ENCODE measurements at places on chromosomes 16 and 17.

DNA sequence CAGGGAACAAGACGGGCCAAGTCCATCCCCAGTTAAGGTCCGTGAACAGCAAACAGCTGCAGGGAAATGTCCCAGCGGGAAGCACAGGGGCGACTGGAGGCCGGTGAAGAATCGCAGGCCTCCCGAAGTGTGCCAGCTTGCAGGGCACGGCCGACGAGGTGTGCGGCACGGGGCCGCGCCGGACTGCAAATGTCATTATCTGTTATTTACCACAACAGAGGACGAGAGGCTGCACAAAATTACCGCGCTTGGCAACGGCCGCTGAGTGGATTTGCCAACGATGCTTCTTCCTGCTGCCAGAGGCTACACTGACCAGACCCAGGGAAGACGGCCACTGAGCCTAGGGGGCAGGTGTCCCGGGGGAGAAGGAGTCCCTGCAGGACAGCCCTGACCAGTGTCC lies 53.1 kb downstream of the RPH3AL start:
- no peak for DNase-seq

DNA sequence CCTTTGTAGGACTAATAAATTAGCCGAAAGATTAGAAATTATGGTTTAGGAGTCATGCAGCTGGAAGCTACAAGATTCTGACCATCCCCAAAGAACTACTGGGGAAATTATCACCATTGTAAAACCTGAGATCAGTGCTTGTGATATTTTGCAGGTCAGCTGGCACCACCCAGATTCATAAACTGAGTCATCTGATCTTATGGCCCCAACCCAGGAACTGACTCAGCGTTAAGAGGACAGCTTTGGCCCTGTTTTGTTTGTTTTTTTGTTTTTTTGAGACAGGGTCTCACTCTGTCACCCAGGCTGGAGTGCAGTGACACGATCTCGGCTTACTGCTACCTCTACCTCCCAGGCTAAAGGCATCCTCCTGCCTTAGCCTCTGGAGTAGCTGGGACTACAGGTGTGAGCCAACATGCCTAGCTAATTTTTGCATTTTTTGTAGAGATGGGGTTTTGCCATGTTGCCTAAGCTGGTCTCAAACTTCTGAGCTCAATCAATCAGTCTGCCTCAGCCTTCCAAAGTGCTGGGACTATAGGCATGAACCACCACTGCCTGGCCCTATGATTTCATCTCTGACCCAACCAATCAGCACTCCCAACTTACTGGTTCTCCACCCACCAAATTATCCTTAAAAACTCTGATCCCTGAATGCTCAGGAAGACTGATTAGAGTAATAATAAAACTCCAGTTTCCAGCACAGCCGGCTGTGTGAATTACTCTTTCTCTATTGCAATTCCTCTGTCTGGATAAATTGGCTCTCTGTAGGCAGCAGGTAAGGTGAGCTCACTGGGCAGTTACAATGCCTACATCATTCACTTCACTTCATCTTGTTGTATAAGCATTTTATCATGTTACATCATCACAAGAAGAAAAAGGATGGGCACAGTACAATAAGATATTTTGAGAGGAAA lies 79.4 kb upstream of the KSR1 start:
- no peak for DNase-seq

GRCh38 chr16:13070268-13070667 lies 168.9 kb downstream of the SHISA9 start:
- DNase-seq: no peak

DNA sequence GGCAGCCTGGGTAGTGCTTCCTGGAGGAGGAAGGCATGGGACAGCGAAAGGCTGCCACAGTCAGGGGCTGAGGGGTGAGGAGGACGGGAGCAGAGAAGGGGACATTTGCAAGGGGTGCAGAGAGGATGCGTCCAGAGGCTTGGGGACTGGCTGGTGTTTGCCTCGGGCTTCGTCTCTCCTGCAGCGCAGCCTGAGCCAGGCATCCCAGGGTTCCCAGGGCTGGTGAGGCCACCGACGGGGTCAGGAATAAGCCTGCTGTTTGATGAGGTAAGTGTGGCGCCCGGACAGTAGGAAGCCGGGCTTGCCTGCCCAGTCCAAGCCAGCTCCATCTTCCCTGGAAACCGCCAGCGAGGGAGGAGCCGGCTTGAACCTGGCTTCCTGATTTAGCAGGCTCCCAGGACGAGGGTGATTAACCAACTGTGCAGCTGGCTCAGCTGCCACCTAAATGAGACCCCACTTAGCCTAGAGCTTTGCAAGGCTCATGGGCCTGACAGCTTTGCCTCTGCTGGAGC lies 47.8 kb downstream of the PITPNM3 start:
- DNase-seq: no peak

GRCh38 chr17:40075201-40075941 lies 12.6 kb downstream of the THRA start:
- no peak for DNase-seq

DNA sequence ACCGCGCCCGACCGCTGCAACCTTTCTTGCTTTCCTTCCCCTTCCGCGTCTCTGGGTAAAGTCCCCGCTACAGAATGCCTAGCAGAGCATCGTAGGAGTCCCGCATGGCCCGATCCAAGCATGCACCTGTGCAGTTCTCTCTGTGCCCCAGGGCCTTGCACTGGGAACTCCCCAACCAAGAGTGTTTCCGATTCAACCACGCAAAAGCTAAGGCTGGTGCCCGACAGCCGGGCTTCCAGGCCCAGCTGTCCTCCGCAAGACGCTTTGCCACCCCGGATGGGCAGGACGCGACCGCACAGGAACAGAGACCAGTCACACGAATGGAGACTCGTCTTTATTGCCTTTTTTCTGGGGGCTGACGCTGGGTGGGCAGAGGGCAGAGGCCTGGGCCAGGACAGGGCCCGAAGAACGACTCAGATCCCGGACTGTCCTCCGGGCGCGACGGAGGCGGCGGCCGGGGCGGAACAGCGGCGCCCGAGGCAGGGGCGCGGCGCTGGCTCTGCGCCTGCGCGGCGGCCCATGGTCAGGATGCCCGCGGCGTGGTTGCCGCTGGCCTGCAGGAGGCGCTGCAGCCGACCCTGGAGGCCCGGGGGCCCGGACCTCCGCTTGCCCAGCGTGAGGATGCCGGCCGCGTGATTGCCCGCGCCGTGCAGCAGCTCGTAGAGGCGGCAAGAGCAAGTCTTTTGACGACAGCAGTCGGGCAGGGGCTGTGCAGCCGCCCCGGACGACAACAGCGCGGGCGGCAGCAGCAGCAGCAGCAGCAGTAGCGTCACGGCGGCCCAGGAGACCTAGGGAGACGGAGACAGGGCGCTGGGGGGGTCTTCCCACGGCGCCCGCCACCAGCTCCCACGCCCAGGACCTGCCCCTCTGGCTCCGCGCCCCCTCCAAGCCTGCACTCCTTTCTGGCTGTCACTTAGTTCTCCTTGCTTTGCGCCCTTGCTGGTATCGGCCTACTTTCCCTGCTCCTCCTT lies 1.2 kb downstream of the HCRT start:
- no peak for DNase-seq

GRCh38 chr17:62675260-62675659 lies 47.8 kb downstream of the MRC2 start:
- no peak for DNase-seq

GRCh38 chr16:48505705-48506104 lies 104.3 kb downstream of the N4BP1 start:
- DNase-seq: no peak

- DNase-seq: peak; percentile 32
Observed at GRCh38 chr16:5064915-5065314, 841 bp downstream of the C16orf89 start.

- DNase-seq: no peak
Observed at GRCh38 chr17:21512307-21513011, 136.3 kb downstream of the KCNJ12 start.

DNA sequence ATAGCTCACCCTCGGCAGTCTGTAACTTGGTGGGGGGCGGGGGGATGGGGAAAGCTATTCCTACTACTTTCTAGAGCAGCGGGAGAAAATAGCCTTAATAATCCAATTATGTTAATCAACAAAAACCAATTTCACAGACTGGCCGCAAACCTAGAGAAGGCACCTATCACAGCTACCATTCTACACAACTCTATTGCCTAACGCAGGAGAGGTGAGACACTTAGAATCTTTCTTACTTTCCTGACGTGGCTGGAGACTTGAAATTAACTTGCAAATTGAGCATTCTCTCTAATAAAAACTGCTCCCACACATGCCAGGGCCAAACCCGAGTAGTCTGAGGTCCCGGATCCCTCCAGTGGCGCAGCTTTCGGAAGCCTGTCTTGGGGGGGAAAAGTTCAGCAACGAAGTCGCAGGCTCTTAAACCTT lies 794 bp downstream of the SMG6 start:
- DNase-seq: no peak

DNA sequence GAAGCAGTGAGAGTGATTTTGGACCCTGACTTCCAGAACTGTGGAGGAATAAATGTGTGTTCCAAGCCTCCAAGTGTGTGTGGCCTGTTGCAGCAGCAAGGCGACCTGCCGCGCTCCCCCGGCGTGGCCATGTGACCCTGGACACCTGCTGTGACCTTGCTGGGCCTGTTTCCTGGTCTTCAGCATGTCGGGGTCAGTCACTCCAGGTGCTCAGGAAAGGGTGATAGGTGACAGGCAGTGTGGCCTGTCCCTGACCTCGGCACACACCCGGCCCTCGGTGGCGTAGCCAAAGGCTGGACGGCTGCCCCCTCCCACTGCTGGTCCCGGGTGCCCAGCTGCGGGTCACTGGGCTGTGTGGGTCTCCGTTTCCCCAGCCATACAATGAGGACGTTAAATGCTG lies 31.8 kb upstream of the ZNF469 start:
- DNase-seq: no peak

GRCh38 chr17:69424287-69425041 lies 10.0 kb downstream of the MAP2K6 start:
- DNase-seq: no peak

DNA sequence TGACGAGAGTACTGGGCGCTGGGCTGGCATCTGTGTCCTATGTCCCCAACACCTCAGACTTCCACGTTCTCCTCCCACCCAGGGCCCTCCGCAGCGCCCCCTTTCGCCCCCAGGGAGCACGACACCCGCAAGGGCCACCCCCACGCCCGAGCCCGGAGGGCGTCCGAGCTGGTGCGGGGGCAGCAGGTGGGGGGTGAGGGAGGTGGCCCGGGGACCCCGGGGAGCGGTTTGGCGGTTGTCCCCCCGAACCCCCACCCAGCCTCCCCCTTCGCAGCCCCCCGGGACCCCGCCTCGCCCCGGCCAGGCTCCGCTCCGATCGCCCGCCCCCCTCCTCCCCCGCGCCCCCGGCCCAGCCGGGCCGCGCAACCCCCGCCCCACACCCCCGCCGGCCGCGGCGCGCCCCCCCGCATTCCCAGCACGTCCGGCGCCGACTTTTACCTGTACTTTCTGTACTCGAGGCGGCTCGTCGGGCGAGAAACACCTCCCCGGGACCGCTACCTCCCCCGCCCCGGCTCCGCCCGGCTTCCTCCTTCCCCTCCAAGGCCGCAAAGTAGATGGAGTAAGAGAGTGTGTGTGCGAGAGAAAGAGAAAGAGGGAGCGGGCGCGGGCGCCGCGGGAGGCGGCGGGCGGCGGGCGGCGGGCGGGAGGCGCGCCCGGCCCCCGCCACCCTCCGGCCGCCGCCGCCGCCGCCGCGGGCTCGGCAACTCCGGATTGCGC lies 901 bp downstream of the CDYL2 start:
- no peak for DNase-seq

- DNase-seq: no peak
Observed at GRCh38 chr17:74514632-74515334, 16.5 kb downstream of the CD300LB start.

GRCh38 chr17:74212209-74212912 lies 1.0 kb upstream of the TTYH2 start:
- DNase-seq: no peak

- peak; percentile 52 for DNase-seq
Observed at GRCh38 chr17:47066841-47067682, 88.0 kb upstream of the RPRML start.

DNA sequence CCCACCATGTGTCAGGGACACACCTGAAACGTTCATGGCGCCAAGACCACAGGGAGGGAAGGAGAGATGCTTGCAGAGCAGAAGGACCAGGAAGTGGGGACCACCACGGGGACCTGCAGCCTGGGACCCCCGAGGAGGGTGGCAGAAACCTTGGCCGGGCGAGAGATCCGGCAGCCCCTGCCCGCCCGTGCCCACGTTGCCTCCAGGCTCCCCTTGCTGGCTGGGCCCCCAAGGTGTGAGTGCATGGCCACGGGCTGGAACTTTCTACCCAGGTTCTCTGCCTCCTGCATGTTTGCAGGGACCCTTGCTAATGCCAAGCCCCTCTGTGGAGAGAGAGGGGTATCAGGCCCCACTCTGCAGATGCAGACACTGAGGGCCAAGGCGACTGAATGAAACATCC lies 50.4 kb downstream of the USP22 start:
- no peak for DNase-seq

- DNase-seq: no peak
Observed at GRCh38 chr17:14923981-14924380, 341.1 kb downstream of the PMP22 start.

GRCh38 chr17:45224671-45225050 lies 3.0 kb downstream of the FMNL1 start:
- DNase-seq: no peak

- no peak for DNase-seq
Observed at GRCh38 chr17:82098939-82099763, 1.1 kb upstream of the FASN start.

GRCh38 chr16:1938316-1938715 lies 4.7 kb downstream of the MSRB1 start:
- DNase-seq: no peak

- no peak for DNase-seq
Observed at GRCh38 chr17:57801044-57801711, 48.7 kb downstream of the MRPS23 start.

- no peak for DNase-seq
Observed at GRCh38 chr17:58284613-58285421, 4.1 kb upstream of the MPO start.
